ENCODE measurements at places on chromosomes 1 and 21.

GRCh38 chr1:236099355-236099974 lies 34.6 kb upstream of the NID1 start:
- DNase-seq: no peak

DNA sequence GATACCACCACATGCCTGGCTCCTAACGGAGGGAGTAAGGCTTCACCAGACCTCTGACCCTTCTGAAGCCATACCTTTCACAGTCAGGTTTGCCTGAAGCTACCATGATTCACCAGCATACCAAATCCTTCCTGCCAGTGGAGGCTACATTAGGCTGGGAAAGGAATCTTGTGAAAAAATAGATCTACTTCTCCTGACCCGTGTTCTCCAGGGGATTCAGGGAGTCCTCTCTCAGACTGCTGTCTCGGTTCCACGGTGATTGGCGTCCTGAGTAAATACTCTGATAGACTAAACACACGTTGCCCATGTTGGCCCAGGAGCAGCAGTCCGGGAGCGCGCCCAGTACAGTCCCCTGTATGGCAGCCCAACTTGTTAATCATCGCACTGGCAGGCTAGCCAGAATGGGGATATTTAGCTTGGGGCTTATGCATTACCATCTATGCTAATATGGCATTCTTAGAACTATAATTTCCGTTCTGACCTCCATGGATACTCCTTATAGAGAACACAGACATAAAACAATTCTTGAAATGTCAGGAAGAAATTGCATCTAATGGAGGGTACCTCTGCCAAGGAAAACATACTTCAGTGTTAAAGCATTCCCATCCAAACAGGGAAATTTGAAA lies 173.2 kb downstream of the ROR1 start:
- DNase-seq: no peak

- DNase-seq: no peak
These were observed 12.6 kb upstream of the SMIM12 start for GRCh38 chr1:34872133-34872503.

GRCh38 chr1:116352349-116352813 lies 20.7 kb upstream of the ATP1A1 start:
- DNase-seq: no peak

GRCh38 chr1:46333300-46334029 lies 7.1 kb upstream of the NSUN4 start:
- DNase-seq: peak; percentile 61

DNA sequence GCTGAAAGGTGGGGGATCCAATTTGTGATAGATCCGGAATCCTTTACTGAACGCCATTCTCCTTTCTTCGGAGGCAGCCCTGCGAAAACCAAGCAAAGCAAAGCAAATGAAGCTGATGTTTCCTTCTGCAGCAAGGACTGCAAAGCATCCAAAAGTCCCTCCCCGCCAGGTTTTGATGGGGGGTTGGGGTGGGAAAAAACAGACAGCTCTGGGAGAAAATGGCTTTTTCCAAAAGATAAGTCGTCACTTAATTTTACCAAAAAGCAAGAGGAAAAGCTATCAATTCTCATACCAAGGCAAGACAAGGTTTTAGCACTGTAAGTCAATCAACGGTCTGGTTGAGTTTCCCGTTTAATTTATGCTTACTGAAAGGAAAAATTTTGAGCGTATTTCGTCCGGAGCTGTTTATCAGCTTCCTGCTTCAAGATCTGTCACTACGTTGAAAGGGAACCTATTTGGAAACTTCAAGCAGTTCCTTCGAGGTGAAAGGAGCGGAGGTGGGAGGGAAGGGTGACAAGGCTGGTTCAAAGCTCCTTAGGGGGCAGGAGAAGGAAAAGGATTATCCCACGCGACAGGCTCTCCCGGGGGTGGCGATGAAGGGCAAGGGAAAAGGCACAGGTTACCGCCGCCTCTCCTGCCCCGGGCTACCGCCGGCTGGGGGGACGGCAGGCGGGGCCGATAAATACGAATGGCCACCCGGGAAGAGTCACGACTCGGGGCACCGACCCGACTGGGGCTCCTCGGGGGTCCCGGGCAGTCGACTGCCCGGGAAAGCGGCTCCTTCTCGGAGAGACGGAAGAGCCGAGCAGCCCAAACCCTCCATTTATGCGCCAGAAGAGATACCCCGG lies 750 bp downstream of the SYNJ1 start:
- peak; percentile 37 for DNase-seq

- no peak for DNase-seq
These were observed 11.2 kb downstream of the TNFRSF1B start for GRCh38 chr1:12177999-12178441.

- DNase-seq: peak; percentile 75
These were observed 41.9 kb upstream of the TNFRSF1B start for GRCh38 chr1:12124693-12125421.

DNA sequence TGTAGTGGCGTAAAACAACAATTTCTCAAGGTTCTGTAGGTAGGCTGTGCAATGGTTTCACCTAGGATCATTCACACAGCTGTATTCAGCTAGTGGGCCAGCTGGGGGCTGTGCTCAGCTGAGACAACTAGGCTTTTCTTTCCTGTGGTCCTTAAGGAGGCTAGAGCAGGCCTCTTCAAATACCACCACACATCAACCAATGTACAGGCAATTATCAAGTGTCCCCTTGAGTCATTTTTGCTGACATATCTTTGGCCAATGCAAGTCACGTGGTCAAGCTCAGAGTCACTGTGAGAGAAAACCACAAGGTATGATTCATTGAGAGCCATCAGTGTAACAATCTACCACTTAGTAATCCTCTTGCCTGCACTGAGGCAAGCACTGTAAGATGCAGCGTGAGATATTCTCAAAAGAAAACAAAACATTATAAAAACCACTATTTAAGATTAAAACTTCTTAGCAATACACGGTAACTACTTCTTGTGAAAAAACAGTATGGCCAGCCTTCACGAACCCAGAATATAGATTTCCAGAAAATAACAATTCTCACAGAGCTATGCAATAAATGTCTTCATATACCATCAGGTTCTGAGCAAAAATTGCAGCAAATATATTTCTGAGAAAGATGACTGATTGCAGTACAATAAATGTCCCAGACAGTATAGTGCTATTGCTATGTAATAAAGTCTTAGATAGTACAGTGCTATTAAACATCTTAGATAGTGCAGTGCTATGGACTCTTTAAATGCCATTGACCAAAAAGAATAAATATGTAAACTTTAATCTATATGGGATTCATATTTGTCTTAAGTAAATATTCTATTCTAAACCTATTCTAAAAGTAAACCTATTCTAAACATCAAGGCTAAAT lies 55.3 kb downstream of the NME7 start:
- DNase-seq: no peak

DNA sequence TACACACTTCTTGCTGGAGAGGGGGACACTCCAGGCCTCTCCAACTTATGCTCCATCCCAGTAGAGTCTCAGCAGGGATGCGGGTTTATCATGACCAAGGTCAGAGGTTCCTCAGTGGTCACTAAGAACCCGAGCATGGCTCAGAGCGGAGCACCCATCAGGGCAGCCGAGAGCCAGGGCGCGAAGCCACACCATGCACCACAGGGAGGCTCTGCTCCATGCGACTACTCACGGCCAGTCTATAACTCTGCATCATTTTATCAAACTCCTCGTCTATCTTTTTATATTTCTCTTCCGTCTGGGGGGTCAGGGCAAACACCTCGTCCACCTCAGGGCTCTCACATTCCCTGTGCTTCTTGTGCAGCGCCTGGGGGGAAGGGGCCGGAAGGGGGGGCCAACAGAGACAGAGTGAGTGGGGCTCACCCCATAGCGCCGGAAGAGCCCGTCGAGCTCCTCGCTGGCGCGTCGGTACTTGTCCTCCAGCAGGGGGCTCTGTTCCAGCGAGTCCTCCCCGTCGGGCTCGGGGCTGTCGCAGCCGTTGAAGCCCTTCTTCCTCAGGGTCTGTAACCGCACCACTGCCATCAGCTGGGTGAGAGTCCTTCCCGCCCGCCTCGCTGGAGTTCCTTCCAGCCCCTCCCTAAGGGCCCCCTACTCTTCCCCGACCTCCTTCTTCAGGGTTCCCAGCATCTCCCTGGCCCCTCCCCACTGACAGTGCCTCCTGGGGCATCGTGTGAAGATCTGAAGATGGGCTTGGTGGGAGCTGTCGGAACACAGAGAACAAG lies 20.0 kb downstream of the MEF2D start:
- peak; percentile 57 for DNase-seq

GRCh38 chr1:27959792-27960603 lies at the start of gene XKR8:
Gene XKR8 (plus strand): TSS chr1:27959973. CDS start chr1:27960070, 97 bp downstream.
- DNase-seq: peak; percentile 92

DNA sequence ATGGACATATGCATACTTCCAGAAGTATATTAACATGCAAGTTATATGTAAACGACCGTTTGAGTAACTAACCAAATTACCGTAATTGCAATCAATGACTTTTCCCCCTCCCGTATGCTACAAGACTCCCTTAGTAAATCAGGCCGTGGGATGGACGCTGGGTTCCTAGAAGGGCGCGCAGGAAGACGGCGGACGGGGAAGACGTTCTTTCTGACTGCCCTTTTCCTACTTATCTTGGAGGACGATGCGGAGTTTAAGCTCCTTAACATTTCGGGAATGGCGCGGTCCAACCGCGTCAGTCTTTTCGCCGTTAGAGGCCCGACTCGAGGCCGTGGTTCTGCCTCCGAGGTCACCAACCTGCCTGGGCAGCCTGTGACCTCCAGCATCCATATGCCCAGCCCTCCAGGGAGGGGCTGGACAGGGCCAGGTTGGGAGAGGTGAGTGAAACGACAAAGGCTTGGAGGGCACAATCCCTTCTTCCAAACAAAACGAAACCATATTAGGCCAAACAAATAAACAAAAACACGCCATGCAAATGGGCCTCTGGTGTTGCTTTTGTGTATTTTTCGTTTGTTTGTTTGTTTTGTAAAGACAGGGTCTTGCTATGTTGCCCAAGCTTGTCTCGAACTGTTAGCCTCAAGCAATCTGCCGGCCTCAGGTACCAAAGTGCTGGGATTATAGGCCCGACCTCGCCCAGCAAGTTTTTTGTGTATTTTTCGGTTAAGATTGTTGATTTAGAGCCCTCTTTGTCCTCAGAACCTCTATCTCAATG lies 873 bp upstream of the PI4KB start:
- DNase-seq: peak; percentile 41

- DNase-seq: no peak
These were observed 38.4 kb downstream of the ACBD3 start for GRCh38 chr1:226148121-226148648.
